ENCODE measurements at places on chromosomes 2 and 18.
A peak's percentile ranks its signal among the peaks of the same experiment; 100 is the strongest.

DNA sequence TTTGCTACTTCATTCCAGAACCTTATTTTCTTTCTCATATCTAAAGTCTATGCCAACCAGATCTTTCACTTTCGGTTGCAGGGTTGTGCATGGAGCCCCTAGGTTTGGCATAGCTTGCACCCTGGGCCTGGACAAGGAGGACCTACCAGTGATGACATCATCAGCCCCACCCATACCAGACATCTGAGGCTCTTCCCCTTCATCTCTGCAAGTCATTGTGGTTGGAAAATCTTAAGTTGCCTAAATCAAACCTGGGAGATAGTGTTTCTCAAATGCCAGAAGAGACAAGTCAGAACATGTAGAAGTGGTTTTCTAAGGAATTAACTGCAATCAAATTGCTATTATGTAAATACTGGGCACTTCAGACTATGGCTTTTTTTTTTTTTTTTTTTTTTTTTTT lies 363.3 kb downstream of the ZNF516 start:
- DNase-seq, result no peak

DNA sequence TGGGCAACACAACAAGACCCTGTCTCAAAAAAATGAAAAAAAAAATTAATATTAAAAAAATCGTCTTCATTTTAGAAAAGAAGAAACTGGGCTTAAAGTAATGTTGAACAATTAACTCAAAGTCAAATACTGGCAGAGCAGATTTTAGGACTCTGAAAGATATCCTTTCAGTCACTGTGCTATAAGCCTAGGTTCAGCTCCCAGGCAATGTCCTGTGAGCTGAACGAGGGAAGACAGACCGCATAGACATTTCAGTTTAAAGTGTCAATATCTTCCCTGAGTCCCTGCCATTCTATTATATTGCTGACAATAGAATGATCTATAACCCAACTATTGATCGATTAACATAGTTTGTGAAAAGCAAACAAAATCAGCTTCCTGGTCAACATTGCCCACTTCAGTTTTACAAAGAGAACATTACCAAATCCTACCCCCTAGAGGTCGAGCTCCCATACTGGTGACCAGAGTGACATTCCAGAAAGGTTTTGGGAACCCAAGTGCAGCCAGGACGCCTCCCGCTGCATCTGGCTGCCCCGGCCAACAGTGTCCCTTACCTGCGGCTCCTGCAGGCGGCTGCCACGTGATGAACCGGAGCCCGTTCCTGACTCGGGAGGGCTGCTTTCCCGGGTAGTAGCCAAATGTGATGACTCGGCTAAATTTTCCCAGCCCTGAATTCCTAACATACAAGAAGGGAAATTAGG lies 639 bp downstream of the MRO start:
- DNase-seq, result peak; percentile 6

- no peak for DNase-seq
Observed at GRCh38 chr2:85119900-85120299, 13.3 kb upstream of the TCF7L1 start.

DNA sequence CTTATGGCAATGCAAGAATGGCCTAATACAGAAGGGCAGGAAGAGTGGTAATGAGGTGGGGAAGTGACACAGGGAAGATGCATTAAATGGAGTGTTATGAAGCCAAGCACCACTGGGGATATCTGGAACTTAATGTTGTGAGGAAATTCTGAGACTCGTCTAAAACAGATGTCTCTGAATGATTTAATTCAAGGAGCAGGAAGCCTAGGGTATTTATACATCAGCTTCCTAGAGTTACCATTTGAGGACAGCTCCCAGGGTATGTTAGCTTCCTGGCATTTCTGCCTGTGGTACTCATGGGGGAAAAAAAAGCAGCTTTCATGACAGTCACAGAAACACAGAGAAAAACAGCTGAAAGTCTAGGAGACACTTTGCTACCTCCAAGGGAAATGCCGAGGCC lies 989.5 kb downstream of the CBLN2 start:
- DNase-seq, result no peak

DNA sequence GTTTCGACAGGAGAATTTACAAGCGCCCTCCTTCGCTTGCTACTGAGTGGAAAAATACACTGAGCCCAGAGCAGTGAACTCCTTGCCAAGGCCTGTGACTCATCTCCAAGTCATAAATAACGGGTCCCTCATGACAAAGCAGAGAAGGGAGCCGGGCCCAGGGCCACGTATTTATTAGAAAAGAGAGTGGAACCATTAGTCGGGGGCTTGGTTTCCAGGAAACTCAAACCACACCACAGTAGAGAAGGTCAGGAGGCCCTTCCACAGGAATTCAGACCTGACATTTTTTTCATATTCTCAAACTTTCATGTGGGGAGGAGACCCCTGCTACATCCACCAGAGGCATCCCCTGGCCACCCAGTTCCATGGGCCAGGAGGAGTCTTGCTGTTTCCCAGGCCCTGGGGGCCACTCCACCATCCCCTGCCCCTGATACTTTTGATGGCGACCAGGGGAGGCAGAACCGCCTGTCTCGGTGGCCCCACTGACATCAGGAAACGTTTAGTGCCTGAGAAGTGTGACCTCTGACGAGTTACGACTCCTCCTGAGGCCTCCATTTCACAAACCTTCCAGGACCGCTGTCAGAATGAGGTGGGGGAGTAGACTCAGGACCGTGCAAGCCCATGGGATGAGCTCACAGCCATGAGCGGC lies 289.7 kb downstream of the DYSF start:
- no peak for DNase-seq

GRCh38 chr2:238108423-238109183 lies 8.5 kb downstream of the ESPNL start:
- DNase-seq, result peak; percentile 46

DNA sequence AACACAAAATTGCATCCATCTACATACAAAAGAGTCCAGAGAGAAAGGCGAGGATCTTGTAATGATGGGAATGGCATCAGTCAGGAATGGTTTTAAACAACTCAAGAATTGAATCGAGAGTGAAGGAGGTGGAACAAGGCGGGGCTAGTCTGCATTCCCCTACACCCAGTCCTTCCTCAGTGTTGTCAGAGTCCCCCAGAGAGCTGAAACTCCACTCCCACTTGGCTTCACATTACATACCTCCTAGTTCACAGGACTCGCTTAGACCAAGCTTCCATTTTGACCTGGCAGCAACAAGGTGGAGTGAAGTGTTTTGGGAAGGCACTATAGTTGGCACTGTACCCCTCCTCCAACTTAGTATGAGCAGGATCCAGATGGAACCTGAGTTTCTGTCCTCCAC lies 1273.5 kb upstream of the CRIM1 start:
- no peak for DNase-seq

DNA sequence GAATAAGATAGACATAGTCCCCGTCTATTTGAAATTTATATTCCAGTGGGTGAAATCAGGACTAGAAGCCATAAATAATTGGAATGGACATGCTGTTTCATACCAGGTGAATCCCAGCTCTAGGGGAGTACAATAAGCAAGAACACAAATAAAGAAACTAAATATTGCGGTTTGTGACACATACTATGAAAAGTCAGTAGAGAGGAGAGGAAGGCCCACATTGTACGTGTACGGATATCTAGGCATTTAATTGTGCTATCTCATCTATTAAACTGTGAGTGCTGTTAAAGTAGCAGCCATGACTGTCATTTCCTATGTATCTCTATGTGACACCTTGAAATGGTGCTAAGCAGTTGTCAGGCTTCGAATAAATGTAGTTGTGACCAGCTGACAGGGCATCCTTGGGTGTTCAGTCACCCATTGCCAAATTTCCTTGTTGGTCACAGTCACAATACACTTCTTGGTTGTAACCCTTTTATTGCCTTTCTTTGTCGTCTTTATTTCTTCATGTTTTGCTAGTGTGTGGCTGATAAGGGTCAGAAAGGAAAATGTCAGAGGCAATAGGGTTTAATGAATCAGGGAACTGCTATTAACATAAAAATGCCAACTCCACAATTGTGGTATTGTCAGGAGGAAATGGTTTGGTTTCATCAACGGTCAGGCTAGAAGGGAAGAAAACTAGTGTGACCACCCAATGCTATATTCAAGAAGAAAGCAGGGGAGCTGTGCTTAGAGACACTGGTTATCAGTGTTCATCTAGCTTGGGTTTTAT lies 31.5 kb downstream of the CPO start:
- no peak for DNase-seq

GRCh38 chr2:36403675-36404230 lies 48.2 kb downstream of the CRIM1 start:
- DNase-seq, result no peak

DNA sequence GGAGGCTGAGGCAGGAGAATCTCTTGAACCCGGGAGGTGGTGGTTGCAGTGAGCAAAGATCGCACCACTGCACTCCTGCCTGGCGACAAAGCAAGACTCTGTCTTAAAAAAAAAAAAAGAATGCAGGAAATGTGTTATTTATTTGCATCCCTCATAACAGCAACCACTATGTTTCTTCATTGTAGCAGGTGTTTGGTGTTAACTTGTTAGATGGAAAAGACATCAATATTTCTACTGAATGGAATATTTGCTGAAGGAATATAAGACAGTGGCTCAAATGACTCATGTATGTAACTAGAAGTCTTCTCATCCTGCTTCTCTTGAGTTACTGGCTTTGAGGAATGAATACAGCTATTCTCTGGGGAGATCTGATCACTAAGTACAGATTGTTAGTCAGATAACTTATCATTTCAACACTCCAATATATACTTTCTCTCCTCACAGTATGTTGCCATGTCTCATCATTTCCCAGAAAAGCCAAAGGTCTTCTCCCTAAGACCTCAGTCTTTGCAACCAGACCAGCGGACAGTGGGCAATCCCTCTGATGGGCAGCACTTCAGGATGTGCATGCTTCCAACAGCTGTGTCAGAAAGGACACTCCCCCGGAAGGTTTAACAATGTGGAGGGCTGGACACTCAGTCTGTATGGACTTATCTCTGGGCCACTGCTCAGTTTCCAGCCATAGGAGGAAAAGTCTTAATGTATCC lies 104.4 kb upstream of the STK17B start:
- peak; percentile 17 for DNase-seq

- DNase-seq, result no peak
Observed at GRCh38 chr2:187274146-187274545, 173.9 kb downstream of the CALCRL start.

- no peak for DNase-seq
Observed at GRCh38 chr2:163246135-163246534, 407.6 kb upstream of the KCNH7 start.

DNA sequence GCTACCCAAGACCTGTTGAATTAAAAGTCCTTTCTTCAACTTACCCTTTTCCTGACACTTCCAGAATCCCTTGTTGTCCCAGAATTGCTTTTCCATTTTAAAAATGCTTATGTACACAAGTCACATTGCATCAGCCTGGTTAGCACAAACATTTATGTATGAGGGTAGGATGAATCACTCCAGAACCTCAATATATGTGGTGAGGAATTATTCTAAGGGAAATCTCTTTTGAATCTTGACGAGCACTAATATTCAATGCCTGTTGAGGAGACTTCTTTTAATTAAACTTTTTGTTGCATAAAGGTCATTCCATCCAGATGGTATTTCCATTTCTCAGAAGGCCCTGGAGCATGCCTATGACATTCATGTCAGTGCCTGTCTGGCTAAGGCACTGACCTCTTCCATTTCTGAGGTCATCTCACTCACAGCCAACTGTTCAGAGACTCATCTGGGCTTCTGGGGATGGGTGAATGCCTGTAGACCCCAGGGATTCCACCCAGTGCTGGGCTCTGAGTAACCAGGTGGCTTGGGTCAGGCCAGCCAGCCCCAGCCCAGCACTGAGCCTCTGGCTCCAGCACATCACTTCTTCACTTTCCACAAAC lies 28.2 kb downstream of the ACMSD start:
- no peak for DNase-seq

GRCh38 chr18:62339106-62339988 lies 14.2 kb downstream of the TNFRSF11A start:
- no peak for DNase-seq

DNA sequence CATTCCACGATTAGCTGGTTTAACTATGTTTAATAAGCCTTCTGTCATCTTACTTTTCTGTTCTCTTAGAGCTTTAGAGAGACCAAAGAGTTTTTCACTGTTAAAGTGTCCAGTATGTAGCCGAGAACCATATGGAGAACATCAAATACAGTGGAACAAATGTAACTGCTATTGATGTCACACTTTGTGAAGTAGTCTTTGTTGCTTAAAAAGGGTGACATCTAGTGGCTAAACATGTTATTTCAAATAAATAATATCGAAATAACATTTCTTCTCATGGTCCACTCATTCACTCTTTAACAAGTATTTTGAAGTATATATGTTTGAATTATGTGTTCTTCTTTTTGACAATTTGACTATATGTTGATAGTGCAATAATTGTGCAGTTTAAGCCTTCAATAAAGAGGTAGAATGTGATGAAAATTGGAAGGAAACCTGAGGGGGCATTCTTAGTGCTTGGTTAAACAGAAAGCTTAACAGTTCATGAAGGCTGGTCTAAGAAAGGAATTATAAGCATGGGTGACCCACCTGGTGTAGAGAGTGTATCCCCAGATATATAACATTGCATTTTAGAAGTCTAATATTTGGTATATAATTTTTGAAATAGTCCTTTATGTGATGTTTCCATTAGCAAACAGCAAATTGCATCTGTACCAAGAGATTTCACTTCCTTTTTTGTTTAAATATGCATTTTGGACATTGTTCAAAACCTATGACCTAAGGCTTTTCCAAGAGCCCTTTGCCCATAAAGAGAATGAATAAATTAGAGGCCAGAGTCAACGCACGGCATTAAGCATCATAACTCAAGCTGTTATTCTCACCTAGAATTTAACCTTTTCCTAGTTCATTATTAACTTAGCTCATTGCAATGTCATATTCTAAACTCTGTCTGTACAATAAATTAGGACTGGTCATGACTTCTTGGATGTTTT lies 112.1 kb downstream of the KYNU start:
- DNase-seq, result no peak

GRCh38 chr2:219856602-219857001 lies 229.2 kb downstream of the SLC4A3 start:
- no peak for DNase-seq

DNA sequence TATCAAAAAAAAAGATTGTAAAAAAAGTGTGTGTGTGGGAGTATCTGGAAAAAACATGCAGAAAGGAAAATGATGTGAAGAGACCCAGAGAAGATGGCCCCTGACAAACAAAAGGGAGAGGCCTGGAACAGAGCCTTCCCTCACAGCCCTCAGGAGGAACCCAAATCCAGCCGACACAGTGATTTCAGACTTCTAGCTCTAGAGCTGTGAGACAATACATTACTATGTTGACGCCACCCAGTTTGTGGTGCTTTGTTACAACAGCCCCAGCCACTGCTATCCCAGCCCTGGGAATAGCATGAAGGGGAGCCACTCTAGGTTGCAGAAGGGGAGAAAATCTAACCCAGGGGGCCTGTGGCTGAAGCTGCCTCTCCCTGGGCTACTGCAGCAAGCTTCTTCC lies 59.0 kb upstream of the ZBTB7C start:
- DNase-seq, result no peak
